HEK293T (cell line): ENCODE measurements at places on chromosomes 2 and 18.

- DNase-seq: no peak
Measured at GRCh38 chr2:139055202-139055601, 275.0 kb upstream of the NXPH2 start.

DNA sequence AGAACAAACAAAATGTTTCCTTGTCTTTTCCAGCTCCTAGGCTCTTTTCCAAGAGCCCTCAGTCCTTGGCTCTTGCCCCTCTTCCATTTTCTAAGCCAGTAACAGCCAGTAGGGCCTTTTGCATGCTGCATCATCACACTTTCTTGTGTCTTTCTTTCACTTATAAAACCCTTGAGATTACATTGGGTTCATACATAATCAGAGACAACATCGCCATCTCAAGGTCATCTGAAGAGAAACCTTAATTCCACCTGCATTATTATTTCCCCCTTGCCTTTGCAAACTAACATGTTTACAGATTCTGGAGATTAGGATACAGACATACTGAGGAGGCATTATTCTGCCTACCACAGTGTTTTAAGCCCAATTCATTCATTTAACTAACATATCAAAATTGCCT, 697.3 kb downstream of the TRIB2 start:
- no peak for DNase-seq

- no peak for DNase-seq
Measured at GRCh38 chr2:143802871-143803650, 673.8 kb downstream of the ARHGAP15 start.

GRCh38 chr2:127041259-127041970, 65.5 kb downstream of the BIN1 start:
- DNase-seq: no peak

GRCh38 chr2:59630789-59631188, 922.7 kb downstream of the BCL11A start:
- no peak for DNase-seq

DNA sequence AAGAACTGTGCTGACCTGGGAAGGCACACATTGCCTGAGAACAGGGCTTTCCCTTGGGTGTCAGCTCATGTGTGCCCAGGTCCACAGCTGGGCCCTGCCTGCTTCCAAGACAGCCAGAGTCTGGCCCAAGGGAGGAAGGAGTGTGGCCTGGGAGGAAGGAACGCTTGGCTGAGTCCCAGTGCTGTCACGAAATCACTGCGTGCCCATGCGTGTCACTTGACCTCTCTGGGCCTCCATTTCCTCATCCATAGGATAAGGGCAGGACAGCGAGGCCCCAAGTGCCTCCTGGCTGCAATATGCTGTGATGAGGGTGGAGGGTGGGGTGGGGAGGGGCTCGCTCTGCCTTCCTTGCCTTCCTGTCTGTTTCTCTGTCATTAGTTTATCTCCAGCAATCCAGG, 642 bp upstream of the KCNK3 start:
- DNase-seq: no peak

DNA sequence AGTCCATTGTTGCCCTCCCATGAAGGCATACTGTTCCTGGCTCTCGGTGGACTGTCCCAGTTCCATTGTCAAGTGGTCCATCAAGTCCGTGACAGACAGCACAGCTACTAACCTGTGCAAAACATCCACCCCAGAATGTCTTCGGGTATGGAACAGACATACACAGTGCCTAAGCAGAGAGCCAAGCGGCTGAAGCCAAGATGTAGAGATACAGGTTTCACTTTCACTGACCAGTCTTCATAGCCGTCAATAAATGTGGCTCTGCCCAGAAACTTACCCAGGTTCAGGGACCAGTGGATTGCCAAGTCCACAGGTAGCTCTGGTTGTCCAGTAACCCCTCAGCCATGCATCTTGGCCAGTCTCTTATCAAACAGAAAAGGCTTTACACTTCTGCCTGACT, 10.7 kb upstream of the PAPOLG start:
- DNase-seq: no peak

DNA sequence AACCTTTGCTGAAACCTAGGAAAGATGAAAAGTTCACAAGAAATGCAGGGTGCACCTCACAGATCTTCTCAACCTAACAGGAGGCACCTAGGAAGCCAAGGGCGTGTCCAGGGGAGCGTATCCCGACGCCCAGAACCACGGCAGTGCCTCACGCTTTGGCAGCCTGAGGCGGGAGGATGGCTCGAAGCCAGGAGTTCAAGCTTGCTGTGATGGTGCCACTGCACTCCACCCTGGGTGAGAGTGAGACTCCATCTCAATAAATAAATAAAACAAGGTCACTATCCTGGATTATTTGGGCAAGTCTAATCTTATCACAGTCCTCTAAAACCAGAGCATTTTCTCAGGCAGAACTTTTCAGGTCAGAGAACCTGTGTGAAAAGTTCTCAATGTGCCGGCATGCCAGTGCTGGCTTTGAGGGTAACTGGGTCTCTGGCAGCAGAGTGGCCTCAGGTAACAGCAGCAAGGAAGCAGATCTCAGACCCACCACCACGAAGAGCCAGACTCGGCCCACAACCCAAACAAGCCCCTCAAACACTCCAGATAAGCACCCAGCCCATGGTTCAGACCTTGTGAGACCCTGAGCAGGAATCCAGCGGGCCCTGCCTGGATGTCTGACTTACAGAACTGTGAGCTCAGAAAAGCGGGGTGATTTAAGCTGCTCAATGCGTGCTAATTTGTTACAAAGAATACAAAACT, 11.7 kb downstream of the HSBP1L1 start:
- DNase-seq: no peak

- no peak for DNase-seq
Measured at GRCh38 chr2:103123516-103123915, 361.7 kb downstream of the TMEM182 start.

GRCh38 chr2:152415231-152415642, 80.3 kb downstream of the FMNL2 start:
- no peak for DNase-seq

DNA sequence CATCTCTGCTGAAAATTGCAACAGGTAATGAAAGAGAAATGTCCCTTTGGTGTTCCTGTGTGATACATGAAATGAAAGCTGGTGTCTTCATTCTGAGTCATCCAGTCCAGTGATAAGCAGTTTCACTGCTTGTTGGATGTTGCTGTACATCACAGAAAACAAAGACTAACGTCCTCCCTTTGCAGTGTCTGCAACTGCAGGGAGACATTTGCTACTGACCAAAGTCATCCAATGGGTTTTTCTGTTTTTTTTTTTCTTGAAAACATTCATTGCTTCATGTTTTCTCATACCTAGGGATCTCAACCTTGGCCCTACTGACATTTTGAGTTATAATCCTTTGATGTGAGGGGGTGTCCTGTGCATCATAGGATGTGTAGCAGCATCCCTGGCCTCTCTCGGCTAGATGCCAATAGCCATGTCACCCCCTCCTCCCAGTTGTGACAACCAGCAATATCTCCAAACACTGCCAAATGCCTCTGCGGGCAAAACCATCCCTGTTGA, 63.6 kb upstream of the FZD5 start:
- DNase-seq: no peak

GRCh38 chr2:70443726-70444125, 109.9 kb downstream of the TGFA start:
- no peak for DNase-seq
